ENCODE measurements at places on chromosomes 3 and 15.

DNA sequence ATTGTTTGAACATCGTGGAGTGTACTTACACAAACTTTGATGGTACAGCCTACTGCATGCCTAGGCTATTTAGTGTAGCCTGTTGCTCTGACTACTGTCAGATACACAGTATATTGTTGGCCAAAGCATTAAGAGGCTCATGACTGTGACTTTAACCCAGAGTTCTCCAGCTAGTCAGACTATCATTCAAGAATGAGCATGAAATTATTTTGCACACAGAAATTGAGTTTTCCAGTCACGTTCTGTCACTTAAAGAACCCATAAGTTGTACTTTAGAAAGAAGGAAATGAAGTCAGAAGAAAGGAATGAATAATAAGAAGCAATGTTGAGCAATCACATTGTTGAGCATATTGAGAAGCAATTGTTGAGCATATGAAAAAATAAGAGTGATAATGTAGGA lies 37.6 kb upstream of the SLC22A13 start:
- ATAC-seq: no peak

GRCh38 chr3:154660811-154661210 lies 230.8 kb upstream of the GPR149 start:
- ATAC-seq: no peak

DNA sequence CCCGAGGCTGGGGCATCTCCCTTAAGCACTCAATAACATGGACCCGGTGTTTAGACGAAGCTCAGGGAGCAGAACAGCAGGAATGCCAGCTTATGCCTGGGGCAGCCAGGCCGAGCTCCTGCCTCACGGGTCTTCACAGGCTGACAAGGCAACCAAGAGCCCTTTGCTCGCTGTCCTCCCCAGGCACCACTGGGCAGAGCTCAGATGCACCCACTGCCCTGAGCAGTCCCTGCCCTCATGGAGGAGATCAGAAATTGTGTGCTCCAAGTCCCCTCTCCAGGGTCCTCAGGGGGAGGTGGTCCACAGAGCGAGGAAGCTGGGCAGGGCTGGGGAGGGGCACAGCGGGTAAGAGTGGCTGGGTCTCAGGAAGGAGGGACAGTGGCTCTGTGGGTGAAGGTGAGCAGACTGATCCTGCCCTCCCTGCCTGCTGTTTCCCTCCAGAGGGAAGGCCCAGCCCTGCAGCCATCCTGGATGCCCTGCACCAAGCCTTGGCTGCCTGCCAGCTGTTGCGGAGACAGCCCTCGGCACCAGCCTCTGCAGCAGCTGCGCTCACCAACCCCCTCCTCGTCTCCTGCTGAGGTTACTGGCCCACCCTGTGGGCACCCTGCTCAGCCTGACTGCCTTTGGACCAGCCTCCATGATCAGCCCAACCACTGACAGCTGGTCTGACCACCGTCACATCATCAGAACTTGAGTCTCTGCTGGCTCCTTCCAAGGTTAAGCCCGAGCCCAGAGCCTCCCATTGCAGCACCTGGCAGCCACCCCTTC lies 21.1 kb upstream of the GP9 start:
- no peak for ATAC-seq

- ATAC-seq: peak; percentile 80
Measured at GRCh38 chr15:89836267-89837133, 21.8 kb upstream of the ANPEP start.

- peak; percentile 87 for ATAC-seq
Measured at GRCh38 chr15:88166082-88166993, 90.2 kb downstream of the NTRK3 start.

GRCh38 chr3:18010001-18010400 lies 267.6 kb upstream of the TBC1D5 start:
- ATAC-seq: no peak

DNA sequence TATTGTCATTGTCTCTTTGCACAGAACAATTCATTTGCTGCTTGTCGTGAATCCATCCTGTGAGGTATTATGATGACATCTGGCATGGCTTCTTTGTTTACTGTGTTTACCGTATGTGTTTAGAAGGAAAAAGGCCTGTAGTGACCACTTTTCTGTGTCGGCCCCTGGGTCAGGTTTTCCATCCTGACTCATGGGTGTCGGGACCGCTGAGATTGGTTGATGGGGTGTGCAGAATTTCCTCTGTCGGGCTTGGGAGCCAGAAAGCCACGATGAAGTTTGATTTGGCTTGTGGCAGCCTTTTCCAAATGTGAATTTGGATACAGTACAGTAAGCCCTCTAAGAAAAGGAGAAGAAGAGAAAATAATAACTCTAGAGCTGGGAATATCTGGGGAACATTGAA lies 113.5 kb downstream of the FNDC3B start:
- ATAC-seq: peak; percentile 40
